ENCODE measurements at places on chromosomes 3 and 15.
A peak's percentile ranks its signal among the peaks of the same experiment; 100 is the strongest.

DNA sequence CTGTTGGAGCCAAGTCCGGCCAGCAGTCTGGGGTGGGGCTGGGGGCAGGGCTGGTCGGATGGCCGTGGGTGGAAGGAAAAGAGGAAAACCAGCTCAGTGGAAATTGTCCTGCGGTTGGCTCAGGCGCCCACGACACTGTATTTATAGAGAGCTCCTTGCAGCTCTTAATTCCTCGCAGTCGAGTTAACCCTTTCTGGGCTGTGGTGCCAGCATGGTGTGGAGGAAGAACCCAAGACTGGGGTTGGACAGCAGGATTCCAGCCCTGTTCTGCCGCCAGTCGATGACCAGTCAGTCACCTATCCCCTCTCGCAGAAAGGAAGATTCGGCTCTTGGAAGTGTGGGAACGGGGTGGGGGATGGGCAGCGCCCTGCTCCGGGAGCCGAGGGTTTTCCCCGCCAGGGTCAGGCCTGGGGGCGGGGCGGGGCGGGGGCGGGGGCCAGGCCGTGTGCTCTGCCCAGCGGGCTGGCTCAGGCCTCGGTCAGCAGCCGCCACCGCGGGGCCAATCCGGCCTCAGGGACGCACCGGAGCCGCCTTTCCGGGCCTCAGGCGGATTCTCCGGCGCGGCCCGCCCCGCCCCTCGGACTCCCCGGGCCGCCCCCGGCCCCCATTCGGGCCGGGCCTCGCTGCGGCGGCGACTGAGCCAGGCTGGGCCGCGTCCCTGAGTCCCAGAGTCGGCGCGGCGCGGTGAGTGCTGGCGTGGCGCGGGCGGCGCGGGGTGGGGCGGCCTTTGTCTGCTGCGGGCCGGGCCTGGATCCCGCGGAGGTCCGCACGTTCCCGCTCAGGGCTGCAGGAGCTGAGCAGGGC lies at the start of gene CD276:
Gene CD276 (plus strand): TSS at position 607 of the 804 bp plus-strand sequence. CDS start 15,257 bp downstream, outside the sequence.
- DNase-seq, result peak; percentile 38

DNA sequence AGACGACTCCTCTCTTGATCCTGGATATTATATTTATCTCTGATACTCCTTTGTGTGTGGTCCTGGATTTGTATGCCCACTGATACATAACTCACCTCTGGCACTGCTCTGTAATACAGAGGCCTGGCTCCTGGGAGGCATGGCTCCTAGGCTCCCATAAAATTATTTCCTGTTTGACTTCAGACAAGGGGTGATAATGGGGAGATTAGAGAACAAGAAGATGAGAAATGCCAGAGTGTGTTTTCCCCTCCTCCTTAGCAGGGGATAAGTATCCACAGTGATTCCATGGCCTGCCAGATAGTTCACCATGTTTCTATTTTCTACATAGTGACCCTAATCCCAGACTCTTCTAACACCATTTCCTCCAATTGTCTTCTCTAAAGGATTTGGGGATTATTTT lies 165.7 kb upstream of the PLSCR5 start:
- DNase-seq, result no peak

DNA sequence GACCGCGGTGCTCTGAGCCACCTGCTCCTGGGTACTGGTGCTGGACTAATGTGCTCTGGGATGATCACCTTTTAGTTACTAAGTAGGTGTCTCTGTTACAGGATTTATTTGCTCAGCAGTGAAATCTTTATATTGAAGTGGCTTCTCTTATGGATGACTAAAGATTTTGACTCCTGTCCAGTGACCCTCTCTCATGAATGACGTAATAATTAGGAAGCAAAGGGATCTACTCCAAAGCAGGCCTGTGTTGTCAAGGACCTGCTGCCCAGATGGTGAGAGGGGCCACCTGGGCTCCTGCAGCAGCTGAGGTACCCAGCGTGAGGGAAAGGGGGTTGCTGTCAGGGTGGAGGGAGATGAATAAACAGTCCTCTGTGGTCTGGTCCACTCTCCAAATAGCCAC lies 263.6 kb downstream of the GABRG3 start:
- peak; percentile 34 for DNase-seq

- DNase-seq, result no peak
Observed at GRCh38 chr3:99980606-99981005, 133.7 kb downstream of the FILIP1L start.

DNA sequence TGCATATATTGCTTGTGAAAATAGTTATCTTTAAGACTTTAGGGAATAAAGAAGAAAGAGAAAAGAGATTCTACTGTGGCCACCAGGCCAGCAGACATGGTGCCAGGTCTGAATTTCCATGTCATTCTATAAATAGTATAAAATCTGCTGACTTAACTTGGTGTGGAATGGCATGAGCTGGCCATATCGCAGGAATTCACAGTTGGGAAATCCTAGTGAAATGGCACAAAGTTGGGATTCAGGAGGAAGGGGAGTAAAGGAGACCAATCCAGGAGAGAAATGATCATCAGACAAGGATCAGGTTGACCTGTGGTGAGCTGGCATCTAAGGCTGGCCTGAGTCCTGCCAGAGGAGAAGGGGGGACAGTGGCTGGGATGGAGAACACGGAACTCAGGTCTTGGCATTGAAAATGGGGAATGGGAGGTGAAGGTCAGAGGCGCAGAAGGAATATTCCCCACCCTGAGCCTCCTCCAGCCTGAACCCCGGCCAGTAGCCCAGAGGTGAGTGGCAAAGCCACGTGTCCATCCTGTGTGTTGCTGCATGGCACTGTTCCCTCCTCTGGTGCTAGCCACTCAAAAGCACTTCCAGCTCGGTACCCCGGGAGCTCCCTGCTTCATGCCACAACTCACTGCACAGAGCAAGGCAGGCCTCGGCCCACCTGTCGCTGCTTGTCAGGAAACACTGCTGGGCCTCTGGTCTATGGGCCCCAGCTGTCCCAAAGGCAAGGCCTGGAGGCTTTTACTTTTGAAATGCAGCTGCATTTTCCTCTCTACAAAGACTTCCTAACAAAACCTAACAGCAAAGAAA lies 51.4 kb downstream of the SSUH2 start:
- no peak for DNase-seq

GRCh38 chr3:193310914-193311723 lies 67.4 kb downstream of the ATP13A5 start:
- DNase-seq, result no peak

- DNase-seq, result no peak
Observed at GRCh38 chr15:83283813-83284558, 478 bp downstream of the BNC1 start.

DNA sequence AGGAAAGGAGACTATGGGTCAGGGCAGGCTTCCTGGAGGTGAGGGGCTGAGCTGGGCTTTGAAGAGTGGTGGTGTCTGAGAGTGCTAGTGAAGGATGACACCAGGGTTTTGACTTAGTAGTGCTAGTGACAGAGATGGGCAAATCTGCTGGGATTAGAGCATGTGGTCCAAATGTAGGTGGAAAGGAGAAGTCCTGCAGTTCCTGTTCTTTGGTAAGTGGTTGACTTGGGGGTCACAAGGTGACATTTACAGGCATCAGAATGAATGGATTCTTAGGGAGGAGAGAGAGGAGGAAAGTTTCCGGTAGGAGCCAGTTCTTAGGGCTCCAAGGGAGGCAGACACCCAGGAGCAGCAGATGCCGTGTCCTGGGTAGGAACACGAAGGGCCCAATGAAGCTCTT lies 796 bp upstream of the DOCK3 start:
- no peak for DNase-seq

GRCh38 chr15:48325400-48325799 lies 5.8 kb upstream of the DUT start:
- no peak for DNase-seq

- no peak for DNase-seq
Observed at GRCh38 chr3:72665701-72666446, 182.4 kb downstream of the SHQ1 start.

GRCh38 chr3:17340693-17341092 lies 401.7 kb downstream of the TBC1D5 start:
- no peak for DNase-seq

DNA sequence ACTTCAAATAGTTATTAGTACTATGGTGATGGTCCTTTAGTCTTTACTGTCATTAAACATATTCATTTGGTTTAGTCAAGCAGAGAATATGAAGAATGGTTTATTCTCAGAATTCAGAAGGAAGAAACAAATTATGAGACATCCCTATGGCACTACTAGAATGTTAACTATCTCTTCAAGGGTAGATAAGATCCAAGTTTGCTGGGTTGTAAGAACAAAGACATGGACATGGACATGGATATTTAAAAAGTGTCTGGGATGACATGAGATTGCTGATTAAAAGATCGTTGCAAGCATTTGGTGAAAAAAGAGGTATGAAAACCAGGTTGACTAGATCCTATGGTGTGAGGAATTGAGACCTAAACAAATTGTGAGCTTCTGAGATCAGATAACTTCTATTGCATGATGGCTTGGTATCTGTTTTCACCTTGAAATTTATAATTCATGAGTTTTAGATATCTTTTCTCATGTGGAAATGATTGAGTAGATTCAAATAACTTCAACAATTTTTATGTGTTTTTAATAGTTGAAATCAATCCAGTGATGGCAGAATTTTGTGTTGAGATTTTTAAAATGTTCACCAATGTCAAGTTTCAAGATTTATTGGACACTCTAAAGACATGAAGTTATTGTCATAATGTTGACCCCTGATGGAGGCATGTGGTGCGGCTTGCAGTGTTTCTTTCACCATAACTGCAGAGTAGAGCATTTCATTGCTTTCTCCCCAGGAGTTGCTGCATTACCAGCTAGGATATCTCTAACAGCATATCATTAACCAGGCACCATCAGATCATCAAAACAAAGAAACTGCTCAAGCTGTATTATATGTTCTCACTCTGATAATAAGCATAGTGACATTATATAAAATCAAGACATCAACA lies 72.6 kb downstream of the NAALADL2 start:
- no peak for DNase-seq

GRCh38 chr3:70298385-70298784 lies 14.1 kb downstream of the MDFIC2 start:
- no peak for DNase-seq

DNA sequence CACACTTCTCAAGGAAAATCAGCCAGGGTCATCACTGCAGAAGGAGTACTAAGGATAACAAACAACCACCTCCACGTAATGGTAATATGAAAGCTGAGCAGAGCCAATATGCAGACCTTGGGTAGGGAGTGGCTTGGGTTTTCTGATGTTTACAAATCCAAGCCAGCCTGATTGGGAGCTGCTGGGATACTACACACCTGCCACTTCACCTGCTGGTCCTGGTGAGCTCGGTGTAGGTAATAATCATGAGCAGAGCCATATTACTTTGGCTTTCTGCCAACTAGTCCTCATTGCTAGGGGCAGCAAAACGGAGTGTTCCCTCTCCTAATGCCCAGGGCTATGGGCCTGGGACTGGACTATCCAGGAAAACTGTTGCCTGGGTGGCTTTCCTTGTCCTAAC lies 433.5 kb upstream of the PPP2R3A start:
- peak; percentile 82 for DNase-seq

GRCh38 chr3:119145500-119146167 lies at the start of gene TEX55:
Gene TEX55, plus strand, starts transcription at chr3:119146165. Its CDS starts 25 bp downstream, at chr3:119146190.
- peak; percentile 2 for DNase-seq

GRCh38 chr3:71195492-71195891 lies 388.0 kb downstream of the FOXP1 start:
- no peak for DNase-seq

- no peak for DNase-seq
Observed at GRCh38 chr3:64070704-64071103, 47.4 kb upstream of the PSMD6 start.

DNA sequence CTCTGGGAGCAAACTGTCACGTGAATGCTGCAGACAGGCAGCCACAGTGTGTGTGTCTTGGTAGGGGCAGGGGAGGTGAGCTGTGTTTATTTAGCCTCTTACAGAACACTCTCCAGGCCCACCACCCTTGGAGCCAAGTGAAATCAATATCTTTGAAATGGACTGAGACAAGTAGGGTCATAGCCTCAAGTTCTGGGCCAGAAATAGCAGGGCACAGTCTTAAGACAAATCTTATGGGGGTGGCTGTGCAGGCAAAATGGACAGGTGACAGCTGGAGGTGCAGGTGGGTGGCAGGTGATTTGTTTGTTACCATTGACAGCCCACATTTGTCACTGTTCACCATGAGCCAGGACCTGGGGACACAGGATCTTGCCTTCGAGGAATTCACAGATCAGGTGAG lies 93.6 kb upstream of the NMNAT3 start:
- no peak for DNase-seq

GRCh38 chr15:101049856-101050622 lies 130.9 kb downstream of the LRRK1 start:
- DNase-seq, result no peak

- no peak for DNase-seq
Observed at GRCh38 chr3:100813828-100814227, 104.5 kb downstream of the TFG start.

DNA sequence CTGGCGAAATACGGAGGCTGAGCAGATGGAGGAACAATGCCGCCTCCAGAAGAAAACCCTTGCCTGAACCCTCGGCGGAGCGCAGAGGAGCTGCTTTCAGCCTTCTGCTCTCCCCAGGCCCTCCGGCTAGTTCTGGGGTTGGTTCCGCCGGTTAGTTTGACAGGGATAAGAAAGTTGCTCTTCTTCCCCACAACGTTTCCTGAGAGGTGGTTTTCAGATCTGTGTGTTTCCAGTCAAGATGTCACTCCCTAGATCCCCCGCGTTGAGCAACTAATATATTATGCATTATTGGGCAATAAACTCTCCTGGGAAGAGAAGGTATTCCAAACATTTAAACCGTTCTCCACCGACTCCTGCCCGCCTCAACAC lies 551 bp downstream of the NLGN1 start:
- DNase-seq, result peak; percentile 67

DNA sequence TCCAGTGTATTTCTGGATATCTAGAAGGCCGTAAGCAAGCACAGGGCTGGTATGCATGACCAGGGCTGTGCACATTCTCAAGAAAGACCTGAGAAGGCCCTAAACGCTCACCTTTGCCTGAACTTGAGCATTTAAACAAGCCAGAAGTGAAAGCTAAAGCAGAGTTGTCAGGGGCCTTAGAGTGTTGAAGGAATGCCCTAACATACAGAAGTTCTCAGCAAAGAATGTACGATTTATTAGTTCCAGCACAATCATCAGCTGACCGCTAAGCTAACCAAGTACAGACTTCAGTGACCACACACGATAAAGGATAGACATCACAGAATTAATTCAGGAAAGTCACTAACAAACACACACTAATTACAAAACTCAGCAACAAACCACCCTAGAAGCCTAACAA lies 8.7 kb downstream of the HLTF start:
- no peak for DNase-seq

DNA sequence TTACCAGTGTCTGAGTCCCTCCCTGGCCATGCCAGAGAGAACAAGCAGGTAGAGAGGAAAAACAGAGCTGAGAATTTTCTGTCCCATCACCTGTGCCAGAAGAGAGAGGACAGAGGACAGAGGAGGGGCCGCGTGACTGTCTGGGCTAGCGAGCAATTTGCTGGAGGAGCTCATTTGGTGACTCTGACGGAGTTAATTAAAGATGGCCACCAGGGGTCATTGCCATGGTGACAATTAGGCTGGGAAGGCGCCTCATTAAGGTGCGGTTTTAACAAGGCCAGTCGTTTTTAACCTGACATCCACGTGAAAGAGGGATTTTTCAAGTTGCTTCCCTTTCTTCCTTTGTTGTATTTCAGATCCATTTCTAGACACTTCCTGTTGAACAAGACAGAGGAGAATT lies 72.4 kb downstream of the RHCG start:
- DNase-seq, result no peak

GRCh38 chr3:186273586-186273985 lies 88.4 kb downstream of the DGKG start:
- no peak for DNase-seq

GRCh38 chr3:168952551-168952950 lies 711.0 kb downstream of the MECOM start:
- DNase-seq, result no peak

GRCh38 chr3:171822431-171823106 lies 12.3 kb upstream of the PLD1 start:
- DNase-seq, result no peak

All from NCI-H345 (cell line).